NCI-H1930 (cell line): ENCODE measurements at places on chromosomes 6 and 20.

GRCh38 chr6:163199371-163199770, 215.1 kb upstream of the QKI start:
- DNase-seq = no peak

DNA sequence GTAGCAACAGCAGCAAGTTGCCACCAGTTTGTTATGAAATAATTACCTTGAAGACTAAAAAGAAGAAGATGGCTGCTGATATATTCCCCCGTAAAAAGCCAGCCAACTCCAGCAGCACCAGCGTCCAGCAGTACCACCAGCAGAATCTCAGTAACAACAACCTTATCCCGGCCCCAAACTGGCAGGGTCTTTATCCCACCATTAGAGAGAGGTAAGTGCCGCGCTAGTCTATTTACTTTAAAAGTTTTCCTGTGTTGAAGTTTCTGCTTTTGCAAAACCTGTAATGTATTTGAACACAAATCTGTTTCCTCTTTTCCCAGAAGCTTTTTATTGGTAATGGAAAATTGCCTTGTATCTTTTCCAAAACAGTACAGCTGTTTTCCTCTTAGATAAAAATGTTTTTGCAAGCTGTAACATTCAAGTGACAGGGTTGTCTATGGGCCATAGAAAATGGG, 725 bp downstream of the BTBD3 start:
- no peak for DNase-seq

DNA sequence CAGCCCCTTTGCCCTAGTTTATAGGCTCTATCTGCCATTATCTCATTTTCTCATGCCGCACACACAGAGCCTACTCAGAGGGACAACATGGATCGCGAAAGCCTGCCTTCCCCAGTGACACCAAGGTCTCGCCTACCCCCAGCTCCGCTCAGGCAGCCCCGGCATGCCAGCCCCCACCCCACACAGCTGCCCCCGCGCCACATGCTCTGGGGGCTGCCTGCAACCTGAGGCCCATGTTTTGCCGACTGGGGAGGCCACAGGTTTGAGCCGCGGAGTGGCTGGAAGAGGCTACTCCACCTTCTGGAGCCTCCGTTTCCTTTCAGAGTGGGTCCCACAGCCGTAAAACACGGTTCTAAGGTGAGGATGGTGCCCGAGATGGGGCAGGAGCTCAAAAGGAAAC, 102.1 kb downstream of the ASXL1 start:
- no peak for DNase-seq

DNA sequence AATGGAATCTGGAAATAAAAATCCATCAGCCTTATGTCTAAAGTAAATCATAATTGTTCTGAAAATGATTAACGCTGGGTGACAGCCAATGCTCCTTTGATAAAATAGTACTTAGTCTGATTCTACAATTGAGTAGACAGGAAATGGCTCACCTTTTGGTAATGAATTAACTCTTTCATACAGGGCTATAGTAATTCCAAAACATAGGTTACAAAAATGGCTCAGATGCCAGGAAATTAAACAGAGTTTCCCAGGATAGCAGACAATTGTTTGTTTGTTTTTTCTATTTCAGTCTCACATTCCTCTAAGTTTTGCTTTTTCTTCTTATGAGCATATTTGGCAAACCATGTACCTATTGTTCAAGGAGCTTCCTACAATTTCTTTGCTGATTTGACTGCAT, 257.2 kb upstream of the EPHA7 start:
- no peak for DNase-seq

DNA sequence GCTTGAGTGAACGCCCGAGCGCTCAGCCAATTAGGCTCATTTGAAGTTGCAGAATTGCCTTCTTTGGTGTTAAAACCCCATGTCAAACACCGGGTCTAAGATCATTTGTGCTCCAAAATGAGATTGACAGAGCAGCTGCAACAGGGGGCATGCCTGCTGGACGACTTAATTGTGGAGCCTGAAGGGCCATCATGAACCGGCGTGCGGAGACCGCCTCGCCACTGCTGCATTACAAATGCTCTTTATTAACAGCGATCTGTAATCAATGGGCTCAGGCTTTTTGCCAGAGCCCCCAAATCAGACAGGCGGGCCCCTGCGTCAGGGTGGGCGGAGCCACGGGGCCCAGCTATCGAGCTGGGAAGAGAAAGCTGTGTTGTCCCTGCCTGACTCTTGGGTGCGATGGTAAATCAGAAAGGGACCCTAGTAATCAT, 183.2 kb downstream of the SIM1 start:
- DNase-seq = no peak

DNA sequence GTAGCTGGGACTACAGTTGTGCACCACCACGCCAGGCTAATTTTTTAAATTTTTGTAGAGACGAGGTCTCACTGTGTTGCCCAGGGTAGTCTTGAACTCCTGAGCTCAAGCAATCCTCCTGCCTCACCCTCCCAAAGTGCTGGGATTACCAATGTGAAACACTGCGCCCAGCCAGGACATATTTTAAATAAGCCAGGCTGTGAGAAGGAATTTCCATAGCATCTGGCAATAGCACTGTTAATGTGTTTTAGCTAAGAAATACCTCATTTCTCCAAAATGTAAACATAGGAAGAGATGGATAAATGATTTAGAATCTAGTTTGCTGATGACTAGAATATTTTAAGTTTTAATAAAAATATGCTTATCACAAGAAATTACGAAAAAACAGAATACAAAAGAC, 27.0 kb upstream of the SLA2 start:
- no peak for DNase-seq

GRCh38 chr20:242905-243304, 14.6 kb upstream of the DEFB132 start:
- no peak for DNase-seq

GRCh38 chr6:112041535-112041934, 12.4 kb upstream of the CCN6 start:
- DNase-seq = no peak

GRCh38 chr6:83952830-83953229, 80.7 kb upstream of the MRAP2 start:
- DNase-seq = no peak

DNA sequence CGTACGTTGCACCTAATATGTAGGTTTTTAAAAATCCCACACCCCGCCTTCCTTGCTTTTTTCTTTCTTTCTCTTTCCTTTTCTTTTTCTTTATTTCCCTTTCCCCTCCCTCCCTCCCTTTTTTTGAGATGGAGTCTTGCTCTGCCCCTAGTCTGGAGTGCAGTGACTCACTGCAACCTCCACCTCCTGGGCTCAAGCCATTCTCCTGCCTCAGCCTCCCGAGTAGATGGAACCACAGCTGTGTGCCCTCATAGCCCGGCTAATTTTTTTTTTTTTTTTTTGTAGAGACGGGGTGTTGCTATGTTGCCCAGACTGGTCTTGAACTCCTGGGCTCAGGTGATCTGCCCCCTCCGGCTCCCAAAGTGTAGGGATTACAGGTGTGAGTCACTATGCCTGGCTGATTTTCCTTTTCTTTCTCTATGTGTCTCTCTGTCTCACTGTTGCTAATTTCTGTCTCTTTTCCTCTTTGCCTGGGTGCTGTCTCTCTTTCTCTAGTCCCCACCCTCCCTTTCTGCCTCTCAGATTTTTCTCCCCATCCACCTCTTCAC, 61.2 kb downstream of the SRC start:
- no peak for DNase-seq

DNA sequence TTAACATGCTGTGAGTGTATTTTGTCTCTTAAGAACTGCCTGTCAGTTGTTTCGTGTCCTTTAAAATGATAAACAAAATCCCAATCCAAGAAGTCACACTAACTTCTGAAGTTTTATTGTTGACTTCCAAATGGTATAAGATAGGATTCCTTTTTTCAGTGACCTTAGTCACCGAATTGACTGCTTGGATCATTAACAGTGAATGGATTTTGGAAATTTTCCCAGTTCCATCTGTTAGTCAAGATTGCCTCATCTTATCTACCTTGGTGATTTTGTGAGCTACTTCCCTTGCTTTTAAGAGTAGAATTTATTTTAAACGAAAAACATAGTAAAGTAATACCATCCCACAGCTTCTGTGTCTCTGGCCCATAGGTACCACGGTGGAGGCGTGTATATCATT, 14.9 kb downstream of the RIOK1 start:
- DNase-seq = no peak

- DNase-seq = no peak
These were observed 98.5 kb downstream of the CARMIL1 start for GRCh38 chr6:25377664-25378063.

DNA sequence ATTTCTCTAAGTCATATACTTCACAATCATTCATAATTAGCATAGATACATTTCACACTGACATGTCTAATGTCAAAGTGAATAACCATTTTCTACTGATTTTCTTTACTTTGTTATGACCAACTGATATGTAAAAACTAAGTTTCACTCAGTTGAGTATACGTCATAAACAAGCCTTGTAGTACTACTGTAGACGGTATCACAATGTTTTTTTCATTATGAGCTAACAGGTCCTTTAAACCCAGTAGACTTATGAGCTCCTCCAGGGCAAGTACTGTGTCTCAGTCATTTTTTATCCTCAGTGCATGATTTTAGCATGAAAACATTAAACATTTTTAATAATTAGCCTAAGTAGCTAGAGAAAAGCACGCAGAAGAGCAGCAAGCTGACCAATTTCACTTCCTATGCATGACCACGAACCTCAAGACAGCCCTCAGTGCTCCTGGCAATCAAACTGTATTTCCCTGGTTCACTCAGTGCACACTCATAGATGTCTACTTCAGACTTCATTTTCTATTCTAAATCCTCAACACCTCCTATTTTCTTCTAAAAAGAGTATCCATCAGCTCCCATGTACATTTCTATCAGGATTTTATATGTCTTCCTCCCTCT, 32.0 kb upstream of the TFAP2D start:
- no peak for DNase-seq

DNA sequence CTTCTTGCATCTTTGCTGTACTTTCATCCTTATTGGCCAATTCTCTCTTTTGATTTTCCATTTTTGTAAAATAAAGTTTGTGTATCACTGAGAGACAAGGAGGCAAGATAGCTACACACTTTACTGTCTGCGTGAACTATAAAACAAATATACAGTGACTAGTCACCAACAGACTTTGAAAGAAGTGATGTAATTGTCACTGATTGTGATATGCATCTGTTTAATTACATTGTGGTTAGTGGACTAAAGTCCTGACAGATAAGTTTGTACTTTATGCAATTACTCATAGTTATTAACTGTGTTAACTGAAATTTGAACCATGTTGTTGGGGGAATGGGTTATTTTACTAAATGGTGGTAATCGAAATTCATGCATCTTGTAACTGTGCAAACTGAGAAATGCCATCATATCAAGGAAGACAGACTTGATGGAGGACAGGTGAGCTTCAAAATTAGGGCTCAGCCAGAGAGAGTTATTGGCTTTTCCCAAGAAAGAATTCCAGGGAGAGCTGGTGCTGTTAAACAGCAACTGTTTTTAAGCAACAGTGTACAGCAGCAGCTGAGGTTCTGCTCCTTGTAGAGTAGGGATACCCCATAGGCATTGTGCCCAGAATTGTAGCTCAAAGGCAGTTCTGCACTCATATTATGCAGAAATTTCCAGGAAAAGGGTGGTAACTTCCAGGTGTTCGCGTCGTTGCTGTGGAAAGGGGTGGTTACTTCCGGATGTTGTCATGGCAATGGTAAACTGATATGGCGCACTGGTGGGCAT, 62.9 kb downstream of the EFHC1 start:
- no peak for DNase-seq

GRCh38 chr6:3361312-3362037, 95.4 kb downstream of the SLC22A23 start:
- no peak for DNase-seq

DNA sequence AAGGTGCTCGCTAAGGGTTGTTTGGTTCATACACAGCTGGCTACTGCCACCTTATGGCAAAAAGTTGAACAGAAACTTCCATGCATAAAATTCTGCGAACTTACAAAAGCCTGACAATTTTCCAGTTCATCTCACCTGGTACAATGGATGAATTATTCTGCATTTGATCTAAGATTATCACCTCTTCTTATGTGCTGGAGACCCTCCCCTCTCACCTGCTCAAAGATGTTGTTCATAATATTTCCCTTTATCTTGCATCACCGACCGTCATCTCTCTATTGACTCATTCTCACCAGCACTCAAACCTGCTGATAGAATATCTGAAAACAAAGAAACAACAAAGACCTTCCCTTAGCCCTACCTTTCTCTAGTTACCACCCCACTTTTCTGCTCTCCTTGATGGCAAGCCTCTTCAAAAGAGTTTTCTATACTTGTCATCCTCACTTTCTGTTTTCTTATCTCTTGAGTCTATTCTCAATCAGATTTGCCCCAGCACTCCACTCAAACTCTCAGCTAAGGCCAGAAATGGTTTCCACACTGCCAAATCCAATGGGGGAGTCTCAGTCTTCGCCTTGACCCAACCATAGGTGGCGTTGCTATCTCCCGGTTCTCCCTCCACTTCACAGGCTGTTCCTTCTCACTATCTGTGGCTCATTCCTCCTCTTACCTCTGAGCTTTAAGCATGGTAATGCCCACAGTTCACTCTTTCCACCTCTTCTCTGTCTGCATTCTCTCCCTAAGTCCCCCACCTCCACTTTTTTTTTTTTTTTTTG, 25.8 kb downstream of the SNRNP48 start:
- DNase-seq = no peak

DNA sequence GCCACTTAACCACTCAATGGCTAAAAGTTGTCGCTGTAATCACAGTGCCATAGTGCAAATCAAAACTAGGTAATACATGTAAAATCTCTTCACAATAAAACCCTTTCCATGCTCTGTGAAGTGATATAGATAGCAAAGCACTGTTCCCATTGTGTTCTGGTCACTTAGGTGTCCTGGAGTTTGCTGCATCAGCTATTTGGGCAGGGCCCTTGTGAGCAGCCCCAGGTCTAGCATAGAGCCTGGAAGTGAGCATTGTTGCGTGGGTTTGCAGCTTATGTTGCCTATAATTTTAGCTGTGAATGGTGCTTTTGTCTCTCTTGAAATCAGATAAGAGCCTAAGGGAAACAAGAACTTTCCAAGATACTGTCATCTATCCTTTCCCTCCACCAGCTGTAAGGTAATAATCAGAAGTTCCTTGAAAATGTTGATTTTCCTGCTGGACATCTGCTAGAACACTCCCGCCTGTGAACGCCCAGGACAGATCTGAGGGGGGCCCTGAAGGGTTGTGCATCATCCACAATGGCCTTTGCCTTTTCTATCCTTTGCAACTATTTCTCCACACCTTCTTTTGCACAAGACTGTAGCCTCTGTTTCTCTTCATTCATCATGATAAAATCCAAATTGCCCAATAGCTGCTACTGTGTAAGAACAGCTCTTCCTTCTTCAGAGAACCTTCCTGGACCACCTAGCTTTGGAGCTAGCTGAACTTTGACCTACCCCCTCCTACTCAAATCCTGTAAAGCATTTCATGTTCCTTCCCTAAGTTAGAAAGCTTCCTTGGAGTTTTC, 57.0 kb downstream of the TNFAIP3 start:
- DNase-seq = no peak

DNA sequence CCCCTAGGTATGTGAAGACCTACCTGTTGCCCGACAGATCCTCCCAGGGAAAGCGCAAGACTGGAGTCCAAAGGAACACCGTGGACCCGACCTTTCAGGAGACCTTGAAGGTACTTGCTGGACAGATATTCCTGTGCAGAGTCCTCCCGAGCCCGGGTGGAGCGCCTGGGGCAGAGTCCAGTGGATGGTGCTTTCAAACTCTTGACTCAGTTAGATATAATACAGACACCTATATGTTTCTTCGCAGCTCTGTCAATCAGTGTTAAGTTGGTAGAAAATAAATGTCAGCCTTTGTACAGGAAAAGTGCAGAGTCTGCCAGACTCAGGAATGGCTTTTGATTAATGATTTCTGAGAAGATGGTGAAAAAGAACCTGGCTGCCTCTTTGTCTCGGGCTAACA, 67.2 kb downstream of the EZR start:
- DNase-seq = no peak

GRCh38 chr20:31721408-31722256, 1.0 kb downstream of the BCL2L1 start:
- DNase-seq = no peak
